ENCODE measurements at places on chromosomes 1 and 21.

DNA sequence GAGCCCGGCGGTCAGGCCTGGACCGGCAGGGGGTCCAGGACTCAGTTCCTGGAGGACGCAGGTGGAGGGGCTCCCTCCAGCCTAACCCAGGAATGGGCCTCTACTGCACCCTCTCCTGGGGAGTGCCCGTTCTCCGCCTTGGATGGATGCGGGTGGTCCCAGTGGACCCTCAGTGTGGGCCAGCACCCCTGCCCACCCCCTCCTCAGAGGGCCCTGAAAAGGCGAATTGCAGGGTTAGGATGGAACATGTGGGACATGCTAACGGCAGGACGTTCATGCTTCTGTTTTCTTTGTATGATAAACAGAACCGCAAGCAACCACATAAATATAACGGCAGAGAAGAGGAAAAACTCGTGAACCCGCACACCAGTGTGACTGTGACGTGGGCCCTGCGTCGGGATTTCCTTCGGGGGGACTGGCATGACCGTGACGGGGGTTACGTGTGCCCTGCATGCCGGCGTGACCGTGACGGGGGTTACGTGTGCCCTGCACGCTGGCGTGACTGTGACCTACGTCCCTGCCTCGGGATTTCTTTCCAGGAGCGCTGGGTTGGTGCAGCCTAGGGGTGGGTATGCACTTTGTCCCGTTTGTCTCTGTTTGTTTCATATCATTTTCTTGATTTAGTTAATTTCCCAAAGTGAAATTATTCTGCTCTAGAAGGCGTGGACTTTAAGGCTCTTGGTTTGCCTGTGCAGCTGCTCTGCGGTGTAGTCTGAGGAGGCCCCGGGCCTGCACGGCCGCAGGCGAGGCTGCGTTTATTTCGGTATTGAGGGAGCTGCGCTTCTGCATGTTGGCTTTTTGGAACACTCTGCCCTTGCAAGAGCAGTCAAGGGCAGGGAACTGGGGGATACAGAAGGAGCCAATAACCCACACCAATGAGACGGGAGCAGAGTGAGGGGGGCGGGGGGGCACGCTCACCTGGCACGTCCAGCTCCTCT is 3.1 kb downstream of the FTCD start:
- no peak for DNase-seq

DNA sequence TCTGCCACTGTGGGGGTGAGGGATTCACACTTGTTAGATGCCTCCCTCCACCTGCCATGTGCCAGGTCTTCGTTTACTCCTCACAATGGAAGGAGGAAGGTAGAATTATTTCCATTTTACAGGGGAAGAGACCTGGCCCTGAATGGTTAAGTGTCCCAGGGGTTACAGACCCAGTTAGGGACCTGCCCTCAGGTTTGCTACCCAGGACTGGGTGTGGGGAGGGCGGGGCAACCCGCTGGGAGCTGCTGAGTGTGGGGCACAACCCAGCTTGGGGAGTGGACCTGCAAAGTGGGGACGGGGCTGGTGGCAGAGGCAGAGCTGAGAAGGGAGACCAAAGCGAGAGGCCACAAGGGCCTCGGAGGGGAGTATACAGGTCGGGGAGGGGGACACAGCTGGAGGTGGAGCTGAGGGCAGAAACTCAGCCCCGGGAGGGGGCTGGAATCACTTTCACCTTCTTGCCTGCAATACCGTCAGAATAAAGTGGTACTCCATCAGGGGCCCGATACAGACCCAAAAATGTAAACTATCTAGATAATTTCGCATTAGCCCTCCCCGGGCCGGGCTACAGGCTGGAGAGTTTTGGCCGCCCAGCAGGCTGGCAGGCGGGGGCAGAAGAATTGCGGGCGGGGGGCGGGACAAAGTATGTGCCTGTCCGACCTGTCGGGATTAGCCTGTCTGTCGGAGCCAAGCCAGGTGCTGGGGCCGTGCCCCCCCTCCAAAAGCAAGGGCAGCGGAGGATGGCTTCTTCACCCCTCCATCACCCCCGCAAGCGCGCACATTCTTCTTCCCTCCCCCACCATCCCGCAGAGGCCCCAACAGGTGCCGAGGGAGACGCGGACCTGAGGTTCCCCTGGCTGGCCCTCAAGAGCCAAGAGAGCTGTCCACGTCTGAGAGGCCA is 1.4 kb downstream of the RSPO1 start:
- DNase-seq: no peak

DNA sequence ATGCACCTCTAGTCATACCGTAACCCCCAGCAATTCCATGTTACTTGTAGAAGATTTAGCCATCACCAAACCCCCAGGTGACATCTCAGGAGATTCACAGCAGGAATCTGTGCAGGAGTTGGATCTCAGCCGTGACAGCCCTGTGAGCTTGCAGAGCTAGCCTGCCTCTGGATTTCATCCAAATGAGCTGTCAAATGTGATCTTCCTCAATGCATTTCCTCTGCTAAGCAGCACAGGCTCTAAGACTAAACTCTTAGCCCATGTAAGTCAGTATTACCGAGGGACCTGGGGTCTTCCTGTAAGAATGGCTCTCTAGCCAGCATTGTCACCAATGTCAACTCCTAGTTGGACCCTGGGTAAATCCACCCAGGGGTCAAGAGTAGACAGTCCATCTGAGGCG is 41.7 kb downstream of the UMODL1 start:
- no peak for DNase-seq

DNA sequence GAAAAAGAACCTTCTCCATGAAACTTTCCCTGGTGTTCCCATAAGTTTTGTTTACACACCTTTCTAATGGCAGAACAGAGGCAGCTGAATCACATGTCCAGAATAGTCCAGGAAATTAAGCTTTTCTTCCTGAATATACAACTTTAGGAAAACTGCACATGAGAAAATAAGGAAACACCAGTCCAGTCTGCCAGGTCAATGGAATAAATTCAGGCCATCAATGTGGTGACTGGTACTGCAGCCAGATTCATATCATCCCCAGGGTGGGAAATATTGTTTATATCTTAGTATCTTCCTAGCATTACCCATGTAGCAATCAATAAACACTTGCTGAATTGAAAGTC is 6.7 kb upstream of the FBXO28 start:
- no peak for DNase-seq

- no peak for DNase-seq
These were observed 176.4 kb downstream of the DHRS3 start for GRCh38 chr1:12441414-12442105.

DNA sequence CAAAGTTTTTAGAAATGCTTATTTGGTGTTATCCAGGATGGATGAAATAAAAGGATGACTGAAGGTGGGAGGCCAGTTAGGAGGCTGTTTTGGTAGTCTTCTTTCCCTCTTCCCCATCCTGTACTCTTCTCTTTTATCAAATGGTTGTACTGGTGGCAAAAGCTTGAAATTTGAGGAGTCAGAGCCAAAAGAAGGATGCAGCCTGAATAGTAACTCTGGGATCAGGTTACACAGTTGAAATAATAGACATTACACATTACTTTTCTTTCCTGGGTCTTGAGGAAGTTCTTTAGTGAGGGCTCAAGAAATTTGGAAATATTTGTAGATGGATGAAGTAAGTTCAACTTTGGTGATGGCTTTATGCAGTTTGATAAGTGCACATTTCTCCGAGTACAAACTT is 108.6 kb downstream of the GPR52 start:
- no peak for DNase-seq

- DNase-seq: no peak
These were observed 618.8 kb downstream of the MATN1 start for GRCh38 chr1:30104551-30104950.

GRCh38 chr1:22830757-22831340 is 120.2 kb downstream of the EPHB2 start:
- no peak for DNase-seq

DNA sequence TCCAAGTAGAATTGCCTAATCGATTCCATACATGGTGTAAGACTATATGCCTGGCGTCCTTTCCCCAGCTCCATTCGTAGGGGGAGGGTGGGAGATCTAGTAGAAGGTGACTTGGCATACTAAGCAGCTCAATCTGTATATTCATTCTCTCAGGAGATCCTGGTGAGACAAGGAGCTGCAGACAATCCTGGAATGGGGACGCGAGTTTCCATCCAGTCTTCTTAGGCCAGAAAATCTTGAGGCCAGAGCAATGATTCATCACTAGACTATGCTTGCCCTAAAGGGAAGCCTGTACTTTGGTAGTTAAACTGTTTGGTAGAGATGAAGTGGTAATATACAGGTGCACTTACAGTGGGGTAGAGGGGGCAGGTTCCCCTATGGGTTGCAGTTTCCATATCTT is 468.7 kb downstream of the ADGRL2 start:
- no peak for DNase-seq

- DNase-seq: no peak
These were observed 58.3 kb upstream of the IFFO2 start for GRCh38 chr1:19014765-19015164.

DNA sequence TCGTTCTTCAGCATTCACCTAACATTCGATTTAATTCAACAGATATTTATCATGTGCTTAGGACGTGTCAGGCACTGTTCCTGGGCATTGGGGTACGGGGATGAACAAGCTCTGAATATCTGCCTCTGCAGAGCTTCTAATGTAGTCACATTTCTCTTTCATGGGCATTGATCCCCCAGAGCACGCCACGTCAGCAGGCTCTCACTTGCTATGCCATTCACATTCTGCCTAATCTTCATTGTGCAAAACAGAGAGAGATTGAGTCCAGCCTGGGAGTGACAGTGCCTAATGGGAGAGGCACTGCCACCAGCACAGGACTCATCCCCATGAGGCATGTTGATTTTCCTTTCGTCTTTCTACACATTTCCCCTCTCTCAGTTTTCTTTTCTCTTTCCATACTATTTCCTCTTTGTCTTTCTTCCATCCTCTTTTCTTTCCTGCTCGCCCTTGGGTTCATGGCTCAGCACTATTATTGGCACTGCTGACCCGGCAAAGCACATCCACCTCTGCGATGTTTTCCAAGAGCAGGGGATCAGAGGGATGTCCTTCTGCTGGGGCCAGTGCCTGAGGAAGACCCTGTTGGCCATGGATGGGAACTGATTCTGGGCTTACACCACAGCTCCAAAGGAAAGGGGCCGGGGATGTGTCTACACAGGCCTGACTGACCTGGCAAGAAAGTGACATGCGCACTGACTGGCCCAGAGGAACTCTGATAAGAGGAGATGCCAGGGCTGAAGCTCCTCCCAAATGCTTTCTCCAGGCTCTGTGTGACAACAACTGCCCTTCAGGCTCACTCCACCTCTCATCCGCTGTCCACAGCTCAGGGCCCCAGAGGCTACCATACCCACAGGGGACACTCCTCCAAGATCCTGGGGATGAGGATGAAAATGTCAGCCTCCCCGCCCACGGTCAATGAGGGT is 195.9 kb downstream of the TOMM20 start:
- no peak for DNase-seq

GRCh38 chr1:193270996-193271395 is 84.6 kb upstream of the B3GALT2 start:
- DNase-seq: no peak
